Activated T-helper 17 cell treated with anti-CD3 and anti-CD28 coated beads, Interleukin-2, amount 50 U/mL, for 72 hours (primary cell): ENCODE measurements at places on chromosomes 3 and 15.
A peak's percentile ranks its signal among the peaks of the same experiment; 100 is the strongest.

DNA sequence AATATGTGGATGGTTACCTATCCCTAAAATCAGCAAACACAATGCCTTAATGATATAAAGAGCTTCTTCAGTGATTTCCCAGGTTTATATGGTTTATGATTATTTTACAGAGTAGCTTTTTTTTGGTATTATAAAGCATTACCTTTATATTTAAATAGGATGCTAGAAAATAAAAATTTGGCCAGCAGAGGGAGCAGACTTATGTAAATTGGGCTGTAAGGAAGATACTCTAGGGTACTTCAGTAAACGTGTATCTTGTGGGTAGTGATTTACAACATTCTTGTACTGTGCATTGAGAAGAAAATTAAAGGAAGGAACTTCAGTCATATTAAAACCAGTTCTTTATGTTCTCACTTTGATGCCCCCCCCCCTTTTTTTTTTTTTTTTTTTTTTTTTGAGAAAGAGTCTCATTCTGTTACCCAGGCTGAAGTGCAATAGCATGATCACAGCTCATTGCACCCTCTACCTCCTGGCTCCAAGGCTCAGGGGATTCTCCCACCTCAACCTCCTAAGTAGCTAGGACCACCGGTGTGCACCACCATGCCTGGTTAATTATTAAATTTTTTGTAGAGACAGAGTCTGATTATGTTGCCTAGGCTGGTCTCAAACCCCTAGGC, 167.9 kb downstream of the BBX start:
- ATAC-seq = peak; percentile 37
- H3K4me3 ChIP-seq = no peak overlapping the region
- no peaks in the 10 kb centered on the region for H3K4me1 ChIP-seq

GRCh38 chr15:98281130-98281529, 320.6 kb downstream of the ARRDC4 start:
- H3K4me1 ChIP-seq = no peaks in the 10 kb centered on the region
- ATAC-seq = no peak
- peaks cover 13% of the 10 kb centered on the region for H3K27me3 ChIP-seq
- H3K36me3 ChIP-seq = no peaks in the 10 kb centered on the region
- no peak overlapping the region for H3K4me3 ChIP-seq
- no peak overlapping the region for H3K27ac ChIP-seq

- no peak overlapping the region for H3K27ac ChIP-seq
- no peaks in the 10 kb centered on the region for H3K4me1 ChIP-seq
Measured at GRCh38 chr3:22101811-22102210, 350.8 kb upstream of the ZNF385D start.

- peaks cover 24% of the 10 kb centered on the region for H3K36me3 ChIP-seq
- H3K27me3 ChIP-seq = no peaks in the 10 kb centered on the region
- H3K27ac ChIP-seq = no peak overlapping the region
- peak; percentile 43 for ATAC-seq
- H3K4me3 ChIP-seq = no peak overlapping the region
- peaks cover 8% of the 10 kb centered on the region for H3K4me1 ChIP-seq
Measured at GRCh38 chr3:191355406-191355805, 25.1 kb upstream of the UTS2B start.

DNA sequence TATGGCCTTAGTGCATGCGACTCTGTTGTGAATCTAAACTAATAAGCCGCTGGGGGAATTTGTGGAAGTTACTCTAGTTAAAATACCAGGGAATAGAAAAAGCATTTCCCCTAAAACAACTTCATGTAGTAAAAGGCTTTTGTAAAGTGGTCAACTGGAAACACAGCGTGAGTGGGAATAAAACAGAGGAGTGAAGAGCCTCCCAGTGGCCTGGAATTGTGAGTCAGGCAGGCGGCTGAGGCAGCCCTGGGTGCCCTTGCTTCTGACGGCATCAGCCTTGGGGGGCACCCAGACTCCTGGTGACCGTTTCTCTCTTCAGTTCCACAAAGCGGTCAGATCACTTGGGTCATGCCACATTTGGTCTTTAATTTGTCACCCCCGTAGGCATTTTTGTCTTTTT, 108.4 kb downstream of the GHSR start:
- H3K36me3 ChIP-seq = peaks cover 57% of the 10 kb centered on the region
- no peak for ATAC-seq
- H3K27me3 ChIP-seq = no peaks in the 10 kb centered on the region
- no peak overlapping the region for H3K4me3 ChIP-seq
- H3K27ac ChIP-seq = no peak overlapping the region

DNA sequence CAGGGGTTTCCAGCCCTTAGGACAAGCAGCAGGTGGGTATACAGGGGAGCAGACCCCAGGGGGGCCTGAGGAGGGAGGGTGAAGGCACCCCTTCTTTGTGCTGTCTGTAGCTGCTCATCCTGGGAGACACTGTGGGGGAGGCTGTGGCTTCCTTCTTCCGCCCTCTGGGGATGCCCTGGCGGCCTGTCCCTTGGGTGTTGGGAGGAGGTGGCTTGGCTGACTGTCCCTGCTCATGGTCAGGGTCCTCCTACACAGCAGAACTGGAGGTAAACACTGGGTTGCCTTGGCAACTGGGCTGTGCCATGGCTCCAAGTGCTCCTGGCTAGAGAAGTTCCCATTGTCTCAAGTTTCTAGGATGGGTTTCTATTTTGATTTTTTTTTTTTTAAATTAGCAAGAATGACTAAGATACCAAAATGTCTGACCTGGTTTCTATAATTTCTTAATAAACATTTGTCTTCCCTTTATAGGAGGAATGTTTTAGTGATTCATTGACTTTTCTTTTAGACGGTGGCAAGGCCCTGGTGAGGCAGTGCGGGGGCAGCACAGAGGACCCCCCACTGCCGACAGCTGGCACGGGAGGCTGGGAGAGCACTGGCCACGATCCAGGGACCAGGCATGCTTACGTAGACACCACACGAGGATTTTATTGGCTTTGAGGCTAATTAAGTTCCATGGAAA, 12.4 kb downstream of the KLF13 start:
- peak overlapping the region; percentile 71 for H3K4me3 ChIP-seq
- H3K27ac ChIP-seq = peak overlapping the region; percentile 87
- peak; percentile 89 for ATAC-seq
- no peaks in the 10 kb centered on the region for H3K27me3 ChIP-seq

GRCh38 chr3:172467170-172467824, 19.0 kb upstream of the GHSR start:
- peaks cover 11% of the 10 kb centered on the region for H3K27me3 ChIP-seq
- no peaks in the 10 kb centered on the region for H3K4me1 ChIP-seq
- H3K4me3 ChIP-seq = no peak overlapping the region
- H3K36me3 ChIP-seq = no peaks in the 10 kb centered on the region
- ATAC-seq = peak; percentile 24

DNA sequence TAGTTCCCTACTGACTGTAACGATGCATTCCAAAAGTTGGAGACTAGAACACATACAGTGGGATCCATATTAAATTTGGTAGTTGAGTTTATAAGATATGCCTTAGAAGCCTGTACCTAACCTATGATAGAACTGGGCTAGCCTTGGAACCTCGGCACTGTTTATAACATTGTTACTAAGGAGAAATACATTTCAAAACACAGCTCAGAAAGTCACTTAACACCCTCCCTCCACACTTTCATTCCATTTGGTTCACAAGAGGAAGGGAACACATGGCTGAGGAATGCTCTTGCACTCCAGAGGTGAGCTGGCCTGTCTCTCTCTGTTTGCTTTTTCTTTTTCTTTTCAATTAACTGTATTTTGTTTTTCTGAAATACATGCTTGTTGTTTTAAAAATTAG, 48.7 kb upstream of the TSC22D2 start:
- no peak overlapping the region for H3K27ac ChIP-seq
- H3K36me3 ChIP-seq = no peaks in the 10 kb centered on the region
- ATAC-seq = no peak
- H3K4me3 ChIP-seq = no peak overlapping the region
- no peaks in the 10 kb centered on the region for H3K4me1 ChIP-seq

GRCh38 chr3:116314476-116314875, 130.8 kb downstream of the LSAMP start:
- no peak overlapping the region for H3K4me3 ChIP-seq
- no peak overlapping the region for H3K27ac ChIP-seq
- H3K36me3 ChIP-seq = no peaks in the 10 kb centered on the region
- H3K27me3 ChIP-seq = no peaks in the 10 kb centered on the region
- no peak for ATAC-seq
- no peaks in the 10 kb centered on the region for H3K4me1 ChIP-seq

DNA sequence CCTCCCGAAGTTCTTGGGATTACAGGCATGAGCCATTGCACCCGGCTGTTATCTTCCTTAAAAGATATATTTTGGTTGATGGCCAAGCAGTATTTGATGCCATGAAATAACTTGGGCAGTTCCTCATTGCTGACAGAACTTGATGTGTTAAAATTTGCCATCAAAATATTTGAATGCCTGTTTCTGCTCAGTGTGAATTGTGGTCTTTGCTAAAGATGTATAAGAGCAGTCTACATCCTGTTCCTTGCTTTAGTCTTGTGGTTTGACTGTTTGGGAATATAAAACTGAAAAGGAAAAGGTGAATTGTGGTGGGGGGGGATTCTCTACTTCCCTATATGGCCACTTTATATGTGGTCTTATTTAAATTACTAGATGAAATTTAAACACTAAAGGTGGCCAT, 14.0 kb downstream of the TRIM71 start:
- no peaks in the 10 kb centered on the region for H3K4me1 ChIP-seq
- H3K36me3 ChIP-seq = no peaks in the 10 kb centered on the region
- no peak for ATAC-seq
- no peak overlapping the region for H3K4me3 ChIP-seq

DNA sequence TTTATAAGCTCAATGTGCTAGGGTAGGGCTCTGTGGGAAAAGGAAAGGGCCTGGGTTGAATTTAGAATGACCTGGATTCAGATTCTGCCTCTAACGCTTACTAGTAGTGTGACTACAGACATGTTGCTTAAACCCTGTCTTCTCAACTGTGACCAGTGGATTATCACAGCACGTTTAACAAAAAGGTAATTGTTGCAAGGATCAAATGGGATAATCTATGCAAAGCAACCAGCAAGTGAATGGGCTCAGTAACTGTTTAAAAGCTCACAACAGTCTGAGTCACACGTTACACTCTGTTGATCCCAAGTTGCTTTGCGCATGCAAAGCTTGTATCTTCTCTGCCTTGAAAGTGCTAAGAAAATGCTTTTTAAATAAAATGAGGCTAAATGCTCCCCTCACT, 236.5 kb downstream of the IL20RB start:
- H3K4me1 ChIP-seq = no peaks in the 10 kb centered on the region
- no peak overlapping the region for H3K4me3 ChIP-seq

- no peak overlapping the region for H3K4me3 ChIP-seq
- ATAC-seq = no peak
- no peaks in the 10 kb centered on the region for H3K4me1 ChIP-seq
- peaks cover 8% of the 10 kb centered on the region for H3K27me3 ChIP-seq
- H3K36me3 ChIP-seq = no peaks in the 10 kb centered on the region
- H3K27ac ChIP-seq = no peak overlapping the region
Measured at GRCh38 chr3:134704556-134704955, 53.7 kb upstream of the KY start.

GRCh38 chr3:183244219-183244618, 8.8 kb upstream of the B3GNT5 start:
- no peak overlapping the region for H3K27ac ChIP-seq
- no peaks in the 10 kb centered on the region for H3K27me3 ChIP-seq
- H3K4me1 ChIP-seq = no peaks in the 10 kb centered on the region
- H3K36me3 ChIP-seq = no peaks in the 10 kb centered on the region
- ATAC-seq = no peak

DNA sequence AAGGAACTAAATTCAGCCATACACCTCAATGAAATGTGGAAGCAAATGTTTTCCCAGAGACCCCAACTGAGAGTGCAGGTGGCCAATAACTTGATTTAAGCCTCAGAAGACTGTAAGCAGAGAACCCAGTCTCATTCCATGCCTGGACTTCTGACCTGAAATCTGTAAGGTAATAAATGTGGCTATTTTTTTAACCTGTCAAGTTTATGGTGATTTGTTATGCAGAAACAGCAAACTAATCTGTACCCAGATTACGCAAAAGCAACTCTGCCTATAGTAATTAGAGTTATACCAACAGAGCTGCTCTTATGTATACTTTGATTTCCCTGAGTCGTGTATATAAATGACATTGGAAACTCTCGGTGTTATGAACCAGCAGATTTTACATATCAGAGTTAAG, 534.0 kb upstream of the NAALADL2 start:
- no peak overlapping the region for H3K27ac ChIP-seq
- no peaks in the 10 kb centered on the region for H3K27me3 ChIP-seq
- H3K4me1 ChIP-seq = no peaks in the 10 kb centered on the region

GRCh38 chr15:80780416-80781221, 1.4 kb downstream of the CEMIP start:
- H3K27me3 ChIP-seq = peaks cover 33% of the 10 kb centered on the region
- H3K27ac ChIP-seq = no peak overlapping the region
- ATAC-seq = no peak
- peaks cover 3% of the 10 kb centered on the region for H3K4me1 ChIP-seq

DNA sequence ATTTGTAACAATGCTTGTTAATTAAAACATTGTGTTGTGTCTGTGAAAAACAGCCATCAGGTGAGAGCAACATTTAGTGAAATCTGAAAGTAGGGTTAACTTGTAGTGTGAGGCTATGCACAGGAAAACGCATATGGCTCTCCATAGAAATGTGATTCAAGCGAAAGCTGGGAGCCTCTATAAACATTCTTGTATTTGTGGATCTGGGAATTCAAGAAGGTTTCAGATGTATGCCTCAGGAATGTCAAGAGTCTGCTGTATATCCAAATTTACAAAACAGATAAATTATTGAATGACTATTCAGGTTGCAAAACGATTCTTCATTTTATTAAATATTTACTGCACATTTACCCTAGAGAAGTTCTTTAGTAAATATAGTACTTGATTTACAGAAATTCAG, 166.0 kb downstream of the THSD4 start:
- peaks cover 3% of the 10 kb centered on the region for H3K27me3 ChIP-seq
- no peaks in the 10 kb centered on the region for H3K4me1 ChIP-seq
- H3K36me3 ChIP-seq = no peaks in the 10 kb centered on the region

GRCh38 chr15:70625438-70625837, 137.9 kb downstream of the UACA start:
- no peak for ATAC-seq
- no peaks in the 10 kb centered on the region for H3K4me1 ChIP-seq
- H3K27me3 ChIP-seq = peaks cover 17% of the 10 kb centered on the region
- H3K4me3 ChIP-seq = no peak overlapping the region
- H3K36me3 ChIP-seq = no peaks in the 10 kb centered on the region

DNA sequence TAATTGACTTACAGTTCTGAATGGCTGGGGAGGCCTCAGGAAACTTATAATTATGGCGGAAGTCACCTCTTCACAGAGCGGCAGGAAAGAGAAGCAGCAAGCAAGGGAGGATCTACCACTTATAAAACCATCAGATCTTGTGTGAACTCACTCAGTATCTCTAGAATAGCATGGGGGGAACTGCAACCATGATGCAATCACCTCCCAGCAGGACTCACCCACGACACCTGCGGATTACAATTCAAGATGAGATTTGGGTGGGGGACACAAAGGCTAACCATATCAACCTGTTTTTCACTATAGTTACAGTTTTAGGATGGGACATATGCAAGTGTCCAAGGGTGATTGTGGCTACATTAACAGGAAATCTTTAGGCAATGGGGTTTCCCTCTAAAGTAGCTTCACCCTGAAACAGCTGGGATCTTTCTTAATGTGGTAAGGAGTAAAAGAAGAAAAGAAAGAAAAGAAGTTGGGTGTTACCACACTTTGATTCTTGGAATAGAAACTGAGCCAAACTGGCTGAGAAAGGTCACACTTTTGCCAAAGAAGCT, 453.8 kb downstream of the OTOL1 start:
- no peaks in the 10 kb centered on the region for H3K27me3 ChIP-seq
- no peak overlapping the region for H3K27ac ChIP-seq
- no peak overlapping the region for H3K4me3 ChIP-seq
- ATAC-seq = no peak
- H3K4me1 ChIP-seq = no peaks in the 10 kb centered on the region

- peak overlapping the region; percentile 47 for H3K27ac ChIP-seq
- peaks cover 99% of the 10 kb centered on the region for H3K36me3 ChIP-seq
- H3K27me3 ChIP-seq = no peaks in the 10 kb centered on the region
- no peak overlapping the region for H3K4me3 ChIP-seq
- no peak for ATAC-seq
Measured at GRCh38 chr3:16329826-16330129, 64.8 kb downstream of the OXNAD1 start.
